Daoy (cell line): ENCODE measurements at places on chromosomes 13 and 19. TPM values are rescaled to one million over a fixed set of nuclear protein-coding genes. Genes with fewer than 3 reads are reported as not detected.

Gene ZNF471
- 0.12 and 0.34 TPM in 2 replicates for total RNA-seq

Gene LILRB1
- not detected in 2 replicates for total RNA-seq

Gene CLEC17A
- total RNA-seq = 0.42 TPM in 1 of 2 replicates, not detected in the other

Gene KASH5
- not detected in 2 replicates for total RNA-seq

Gene AP1M2
- total RNA-seq = 2.7 and 12.2 TPM in 2 replicates

Gene RAP2A
- 9.9 and 10.1 TPM in 2 replicates for total RNA-seq

Gene SERPINE3
- not detected in 2 replicates for total RNA-seq

Gene LILRB2
- total RNA-seq = not detected in 2 replicates

Gene PODNL1
- not detected in 2 replicates for total RNA-seq

Gene SMIM44
- not detected in 2 replicates for total RNA-seq

GRCh38 chr13:100163375-100163774 lies 74.5 kb downstream of the PCCA start:
- no peak for DNase-seq

DNA sequence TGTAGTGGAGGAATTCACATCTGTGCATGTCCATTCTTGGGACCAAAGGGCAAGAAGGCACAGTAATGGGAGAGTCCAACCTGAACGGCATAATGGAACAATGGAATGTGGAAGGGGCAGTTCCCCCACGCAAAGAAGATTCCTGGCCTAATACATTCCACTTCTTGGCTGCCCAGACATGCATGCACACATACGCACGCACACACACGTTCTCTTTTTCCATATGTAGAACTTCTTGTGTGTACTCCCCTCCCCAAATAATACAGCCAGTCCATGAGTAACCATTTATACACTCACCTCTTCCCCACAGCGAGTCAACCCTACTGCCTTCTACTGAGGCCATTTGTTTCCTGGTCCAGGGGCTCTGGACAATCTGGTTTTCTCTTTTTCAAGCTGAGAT lies 6.0 kb upstream of the STK24 start:
- no peak for DNase-seq

DNA sequence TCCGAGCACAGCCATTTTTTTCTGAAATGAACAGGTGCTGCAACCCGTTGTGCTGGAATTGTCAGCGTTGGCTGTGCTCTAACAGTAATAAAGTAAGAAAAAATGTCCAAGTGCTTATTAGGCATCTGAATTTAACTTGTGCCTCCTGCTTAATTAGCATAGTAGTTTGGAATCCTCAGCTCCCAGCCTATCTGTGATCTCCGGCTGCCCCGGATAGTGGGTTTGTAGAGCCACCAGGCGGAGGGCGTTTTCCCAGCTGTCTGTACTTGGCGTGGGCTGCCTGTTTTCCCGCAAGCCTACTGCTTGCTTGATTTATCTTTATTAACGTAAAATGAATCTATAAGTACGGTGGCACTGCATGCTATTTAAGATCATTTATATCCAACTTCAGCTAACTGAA lies 137.9 kb downstream of the MTUS2 start:
- no peak for DNase-seq

DNA sequence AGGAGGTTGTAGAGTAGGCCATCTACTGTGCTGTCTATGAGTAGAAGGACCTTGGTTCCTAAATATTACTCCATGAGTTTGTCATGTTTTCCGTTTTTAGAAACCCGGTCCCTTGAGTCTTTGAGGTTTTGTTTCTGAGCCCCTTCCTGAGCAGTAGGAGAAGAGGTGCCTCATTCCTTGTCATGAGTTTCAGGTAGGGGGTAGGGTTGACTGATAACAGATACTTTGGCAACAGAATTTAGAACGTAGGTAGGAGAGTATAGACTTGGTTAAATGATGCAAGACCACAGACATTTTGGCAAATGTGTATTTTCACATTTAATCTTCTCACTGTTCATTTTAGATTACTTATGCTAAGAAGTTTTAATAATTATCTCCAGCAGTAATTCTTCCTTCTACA lies 24.6 kb downstream of the LMO7 start:
- DNase-seq = no peak

DNA sequence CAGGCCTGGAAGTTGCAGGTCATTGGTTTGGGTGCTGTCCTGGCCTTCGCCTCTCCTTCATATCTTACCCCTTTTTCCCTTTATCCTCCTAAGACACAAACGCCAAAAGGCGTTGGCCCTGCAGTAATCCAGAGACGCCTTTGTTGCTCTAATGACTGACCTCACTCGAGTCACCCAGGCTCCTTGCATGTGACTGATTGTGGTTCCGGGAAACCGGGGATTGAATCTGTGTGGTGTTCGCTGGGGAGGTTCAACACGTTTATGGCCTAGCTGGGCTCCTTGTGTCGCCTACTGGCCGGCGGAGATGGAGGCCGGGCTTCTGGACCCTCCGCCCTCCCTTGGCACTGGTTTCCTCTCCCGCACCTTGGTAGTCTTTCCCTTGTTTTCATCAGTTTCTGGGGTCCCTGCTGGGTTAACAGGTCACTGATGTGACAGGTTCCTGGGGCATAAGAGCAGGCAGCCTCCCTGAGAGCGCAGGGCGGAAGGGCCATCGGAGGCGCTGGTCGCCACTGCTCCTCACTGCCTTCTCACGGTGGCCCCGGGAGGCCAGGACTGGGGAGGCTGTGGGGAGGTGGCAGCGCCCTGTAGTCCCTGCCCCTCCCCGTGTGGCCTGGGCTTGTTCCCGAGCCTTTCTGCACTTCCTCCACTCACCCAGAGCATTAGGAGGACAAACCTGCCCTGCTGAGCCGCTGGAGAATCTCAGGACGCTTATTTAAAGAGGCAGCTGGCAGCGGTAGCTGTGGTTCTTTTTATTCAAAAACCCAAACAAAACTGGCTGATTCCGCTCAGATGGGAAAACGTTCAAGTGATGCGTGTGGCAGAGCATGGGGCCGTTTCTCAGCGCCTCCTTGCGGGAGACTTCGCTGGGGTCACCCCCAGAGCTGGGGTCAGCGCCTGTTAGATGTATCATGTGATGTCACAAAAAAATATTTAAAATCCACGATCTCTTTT lies 18.1 kb upstream of the NDUFS7 start:
- no peak for DNase-seq

GRCh38 chr13:48492096-48492440 lies 40.8 kb downstream of the RCBTB2 start:
- DNase-seq = no peak

DNA sequence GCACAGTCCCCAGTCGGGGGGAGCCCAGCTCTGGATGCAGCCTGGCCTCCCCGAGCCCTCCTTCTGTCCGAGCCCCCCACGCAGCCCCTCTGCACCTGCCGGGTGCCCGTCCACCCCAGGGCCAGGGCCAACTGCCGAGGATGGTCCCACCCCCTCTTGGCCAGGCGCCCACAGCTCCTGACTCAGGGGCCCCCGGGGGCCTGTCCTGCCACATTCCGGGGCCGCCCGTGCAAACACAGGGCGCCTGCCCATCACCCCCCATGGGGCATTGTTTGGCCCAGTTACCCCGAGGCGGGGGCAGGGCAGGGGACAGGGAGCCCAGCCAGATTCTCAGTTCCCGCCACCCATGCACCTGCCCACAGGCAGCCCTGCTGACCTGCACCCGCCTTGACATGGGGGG lies 5.3 kb upstream of the TCF3 start:
- DNase-seq = peak; percentile 52

GRCh38 chr19:4534836-4535658 lies at the start of gene PLIN5:
Gene PLIN5 (minus strand): TSS chr19:4535224. CDS start chr19:4534074, 1,150 bp downstream.
- peak; percentile 84 for DNase-seq

GRCh38 chr13:26471807-26472206 lies 85.7 kb upstream of the WASF3 start:
- DNase-seq = no peak

- no peak for DNase-seq
These were observed 13.1 kb downstream of the DNM2 start for GRCh38 chr19:10730932-10731331.

- DNase-seq = peak; percentile 65
These were observed 21.4 kb upstream of the ZNF181 start for GRCh38 chr19:34712395-34713261.
